ENCODE measurements at places on chromosomes 11 and 22.
A peak's percentile ranks its signal among the peaks of the same experiment; 100 is the strongest.

GRCh38 chr11:8732324-8732670 lies 49.7 kb downstream of the RPL27A start:
- peak; percentile 58 for DNase-seq

- no peak for DNase-seq
Measured at GRCh38 chr11:12229450-12230229, 119.2 kb downstream of the MICAL2 start.

GRCh38 chr22:27726686-27727449 lies 74.7 kb downstream of the MN1 start:
- DNase-seq, result no peak

GRCh38 chr11:129237456-129237855 lies 45.3 kb upstream of the ARHGAP32 start:
- no peak for DNase-seq

- DNase-seq, result no peak
Measured at GRCh38 chr11:60184824-60185511, 2.1 kb upstream of the MS4A6A start.

DNA sequence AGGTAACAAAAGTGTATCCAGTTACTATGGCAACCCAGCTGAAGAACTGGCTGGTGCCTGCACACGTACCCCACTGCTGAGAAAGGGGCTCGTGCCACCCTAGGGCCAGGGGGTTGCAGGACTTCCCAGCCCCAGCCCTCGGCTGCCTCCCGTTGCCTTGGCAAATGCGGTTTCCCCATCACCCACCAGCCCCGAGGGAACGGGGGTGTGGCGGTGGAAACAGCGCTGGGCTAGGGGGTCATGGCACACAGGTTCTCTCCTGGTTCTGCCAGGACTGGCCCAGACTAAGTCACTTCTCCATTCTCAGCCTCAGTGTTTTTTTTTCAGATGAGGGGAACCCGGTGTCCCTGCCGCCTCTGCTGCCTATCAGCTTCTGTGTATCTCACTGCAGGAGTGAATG lies 27.9 kb downstream of the PHF21B start:
- DNase-seq, result no peak

GRCh38 chr22:33350491-33350890 lies 292.3 kb upstream of the SYN3 start:
- no peak for DNase-seq

DNA sequence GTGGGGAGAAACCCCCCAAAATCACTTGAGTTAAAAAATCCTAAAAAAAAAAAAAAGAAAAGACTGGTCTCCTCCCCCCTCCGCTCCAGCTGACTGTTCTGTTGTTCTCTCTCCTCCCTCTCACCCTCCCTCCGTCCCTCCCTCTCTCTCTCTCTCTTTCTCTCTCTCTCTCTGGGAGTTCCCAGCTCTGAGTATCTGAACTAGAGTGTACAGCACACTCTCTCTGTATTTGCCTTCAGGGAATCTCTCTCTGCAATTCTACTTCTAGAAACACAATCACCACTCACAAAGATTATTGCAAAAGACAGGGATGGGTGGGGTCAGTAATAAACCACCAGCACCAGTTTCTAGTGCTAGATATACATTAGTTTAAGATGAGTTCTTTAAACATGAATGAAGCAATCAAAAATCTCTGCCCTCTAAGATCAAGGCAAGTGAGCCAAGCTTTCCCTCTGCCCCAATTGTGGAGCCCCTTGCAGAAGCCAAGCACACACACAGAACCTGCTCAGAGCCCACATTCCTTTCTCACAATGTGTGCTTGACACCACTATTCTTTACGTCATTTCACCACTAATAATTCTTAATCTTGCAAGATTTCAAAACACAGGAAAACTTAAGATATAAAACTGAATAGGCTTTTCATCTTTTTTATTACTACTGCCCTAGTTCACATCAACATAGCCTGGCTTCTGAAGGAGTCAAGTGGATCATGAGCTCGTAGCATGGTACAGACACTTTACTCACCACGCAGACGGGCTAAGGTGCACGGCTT lies 133.5 kb downstream of the RBFOX2 start:
- DNase-seq, result no peak

DNA sequence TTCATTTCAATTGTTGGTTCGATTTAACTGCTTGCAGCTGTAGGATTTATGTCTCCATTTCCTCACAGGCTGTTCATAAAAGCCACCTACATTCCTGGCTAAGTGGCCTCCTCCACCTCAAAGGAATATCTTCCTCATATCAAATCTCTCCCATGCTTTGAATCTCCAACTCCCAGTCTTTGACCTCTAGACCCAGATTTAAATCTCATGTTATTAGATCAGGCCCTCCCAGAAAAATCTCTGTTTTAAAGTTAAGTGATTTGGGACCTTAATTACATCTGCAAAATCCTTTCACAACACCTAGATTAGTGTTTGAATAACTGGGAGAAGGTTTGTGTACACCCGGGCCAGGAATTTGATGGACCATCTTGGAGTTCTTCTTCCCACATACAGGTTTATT lies 33.9 kb upstream of the POLA2 start:
- DNase-seq, result no peak

- no peak for DNase-seq
Measured at GRCh38 chr11:37109286-37109585, 511.2 kb upstream of the RAG2 start.

- DNase-seq, result no peak
Measured at GRCh38 chr11:102874852-102875251, at the start of gene MMP12. MMP12 (minus strand) TSS chr11:102874982; CDS start chr11:102874937, 45 bp downstream.

DNA sequence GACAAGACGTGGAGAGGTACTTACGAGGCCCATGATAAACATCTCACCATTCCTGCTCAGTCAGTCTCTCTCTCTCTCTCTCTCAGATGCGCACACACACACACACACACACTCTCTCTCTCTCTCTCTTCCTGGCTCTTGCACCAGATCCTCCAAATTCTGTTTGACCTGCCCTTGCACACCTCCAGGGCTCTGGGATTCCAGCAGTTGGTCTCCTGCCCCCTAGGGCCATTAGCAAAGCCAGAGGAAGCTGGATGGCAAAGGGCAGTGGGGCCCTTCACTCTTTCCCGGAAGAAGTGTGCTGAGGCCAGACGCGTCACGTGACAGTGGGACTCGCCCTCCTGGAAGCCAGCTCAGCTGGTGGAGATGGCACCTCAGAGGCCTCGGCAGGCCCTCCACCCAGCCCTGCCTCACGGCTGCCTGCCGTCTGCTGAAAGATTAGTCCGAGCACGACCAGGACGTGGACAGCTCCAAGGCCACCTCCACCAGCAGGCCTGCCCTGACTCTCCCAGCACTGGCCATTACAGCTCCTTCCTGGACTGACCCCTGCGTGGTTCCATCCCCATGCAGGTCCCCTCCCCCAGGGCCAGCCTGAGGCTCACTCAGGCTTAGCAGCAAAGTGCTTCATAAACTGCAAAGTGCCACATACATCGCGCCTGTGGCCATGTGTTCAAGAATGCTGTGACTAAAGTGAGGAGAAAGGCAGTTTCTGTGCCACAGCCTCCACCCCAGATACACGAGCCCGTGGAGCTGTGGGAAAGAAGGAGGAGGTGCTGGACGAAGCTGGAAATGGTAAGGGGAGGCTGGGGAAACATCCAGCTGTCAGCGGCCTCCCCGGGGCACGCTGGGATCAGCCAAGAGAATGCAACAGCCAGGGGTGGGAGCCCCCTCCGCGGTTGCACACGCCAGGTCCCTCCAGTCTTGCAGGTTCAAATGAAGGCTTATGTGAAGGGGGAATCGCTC lies 3.7 kb downstream of the PDGFB start:
- no peak for DNase-seq

GRCh38 chr11:16969010-16969999 lies 44.9 kb downstream of the PLEKHA7 start:
- no peak for DNase-seq

- DNase-seq, result no peak
Measured at GRCh38 chr11:134164490-134165370, 59.0 kb downstream of the NCAPD3 start.

DNA sequence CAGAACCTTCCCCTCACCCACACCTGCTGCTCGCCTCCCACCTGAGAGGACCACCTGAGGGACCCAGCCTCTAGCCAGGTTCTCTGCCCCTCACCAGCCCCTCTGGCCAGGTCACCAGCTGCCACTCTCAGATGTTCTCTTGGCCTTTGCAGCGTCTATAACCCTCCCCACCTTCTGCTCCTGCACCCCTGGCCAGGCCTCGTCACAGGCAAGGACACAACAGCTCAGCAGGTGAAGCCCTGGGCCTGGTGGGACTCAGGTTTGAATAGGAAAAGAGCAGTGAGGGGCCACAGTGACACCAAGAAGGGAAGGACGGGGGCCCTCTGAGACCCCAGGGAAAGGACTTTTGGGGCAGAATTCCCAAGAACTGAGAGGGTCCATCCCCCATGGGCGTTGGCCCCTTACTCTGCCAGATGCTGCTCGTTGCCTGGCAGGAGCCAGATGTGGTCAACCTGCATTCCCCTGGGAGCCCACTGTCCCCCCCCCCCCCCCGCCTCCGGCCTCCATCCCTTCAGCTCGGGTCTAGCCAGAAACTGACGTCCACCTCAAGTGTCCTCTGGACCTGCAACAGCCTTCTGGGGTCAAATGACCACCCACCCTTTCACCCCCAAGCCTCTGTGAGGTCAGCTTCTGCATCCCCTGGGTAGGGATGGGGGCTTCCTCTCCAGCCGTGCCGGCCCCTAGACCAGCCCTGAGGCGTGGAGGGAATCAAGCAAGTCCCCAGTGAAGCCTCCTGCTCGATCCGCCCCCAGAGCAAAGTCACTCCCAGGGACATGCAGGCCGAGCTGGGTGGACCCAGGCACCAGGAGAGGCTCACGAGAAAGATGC lies 28.7 kb downstream of the SBF1 start:
- DNase-seq, result no peak
